ENCODE measurements at places on chromosomes 6 and 20.
A peak's percentile ranks its signal among the peaks of the same experiment; 100 is the strongest.

DNA sequence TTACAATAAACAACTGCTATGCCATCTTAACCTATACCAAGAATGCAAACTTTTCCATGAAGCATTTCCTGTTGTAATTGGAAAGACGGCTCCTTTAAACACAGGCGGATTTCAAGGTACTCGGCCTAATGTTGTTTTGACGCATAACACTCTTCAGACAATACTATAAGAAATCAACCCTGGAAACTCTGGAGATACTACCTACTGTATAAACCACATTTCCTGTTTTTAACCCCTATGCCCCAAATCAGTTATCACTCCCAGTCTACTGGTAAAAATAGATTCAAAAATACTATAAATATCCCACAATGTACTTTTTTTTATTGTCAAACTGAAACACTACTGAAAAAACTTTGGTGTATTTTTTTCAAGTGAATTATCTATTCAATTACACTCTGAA is 118.1 kb downstream of the IRF4 start:
- no peak for DNase-seq

DNA sequence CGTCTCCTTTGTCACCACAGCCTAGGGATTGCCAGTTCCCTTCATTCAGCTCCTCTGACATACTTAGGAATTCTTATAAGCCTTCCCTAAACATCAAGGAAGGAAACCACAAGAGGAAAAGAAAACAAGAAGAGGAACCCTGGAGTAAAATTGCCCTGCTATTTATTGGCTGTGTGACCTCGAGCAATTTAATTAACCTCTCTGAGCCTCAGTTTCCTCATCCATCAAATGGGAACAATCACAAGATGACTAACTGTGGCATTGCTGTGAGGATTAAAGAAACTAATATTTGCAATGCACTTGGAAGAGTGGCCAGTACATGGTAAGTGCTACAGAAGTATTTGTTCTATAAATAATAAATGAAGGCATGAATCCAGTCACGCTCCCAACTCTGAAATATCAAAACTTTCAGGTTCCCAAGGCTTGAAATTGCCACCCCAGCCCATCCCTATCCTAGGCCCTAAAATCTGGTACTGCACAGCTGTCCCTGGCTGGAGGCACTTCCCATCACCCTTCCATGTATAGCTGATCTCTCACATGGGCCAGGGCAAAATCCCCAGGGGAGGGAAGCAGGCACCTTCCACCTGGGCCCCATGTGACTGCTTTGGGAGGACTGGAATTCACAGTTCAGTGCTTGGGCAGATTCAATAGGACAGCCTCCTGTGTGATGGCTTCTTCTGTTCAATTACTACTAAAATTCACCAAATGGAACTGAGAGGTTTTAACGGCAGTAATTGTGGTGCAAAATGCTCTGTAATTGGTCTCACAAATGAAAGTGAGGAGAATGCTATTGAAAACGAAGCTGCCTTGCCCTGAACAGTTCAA is 78.0 kb upstream of the MAFB start:
- no peak for DNase-seq

DNA sequence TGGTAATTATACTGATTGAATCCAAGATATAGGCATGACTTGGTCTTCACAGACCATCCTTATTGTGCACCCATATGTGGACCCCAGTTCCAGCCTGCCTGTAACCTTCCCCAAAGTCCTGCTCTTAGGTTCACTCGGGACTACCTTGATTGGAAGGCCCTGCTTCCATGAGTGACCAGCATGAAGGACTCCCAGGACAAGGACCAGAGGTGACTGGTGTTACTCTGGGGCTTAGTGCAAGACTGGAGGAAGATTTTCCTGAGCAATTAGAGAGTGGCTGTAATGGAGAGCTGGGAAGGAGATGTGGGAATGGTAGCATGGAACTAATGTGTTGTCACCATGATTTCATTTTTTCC is 15.1 kb downstream of the BRD2 start:
- DNase-seq, result no peak

DNA sequence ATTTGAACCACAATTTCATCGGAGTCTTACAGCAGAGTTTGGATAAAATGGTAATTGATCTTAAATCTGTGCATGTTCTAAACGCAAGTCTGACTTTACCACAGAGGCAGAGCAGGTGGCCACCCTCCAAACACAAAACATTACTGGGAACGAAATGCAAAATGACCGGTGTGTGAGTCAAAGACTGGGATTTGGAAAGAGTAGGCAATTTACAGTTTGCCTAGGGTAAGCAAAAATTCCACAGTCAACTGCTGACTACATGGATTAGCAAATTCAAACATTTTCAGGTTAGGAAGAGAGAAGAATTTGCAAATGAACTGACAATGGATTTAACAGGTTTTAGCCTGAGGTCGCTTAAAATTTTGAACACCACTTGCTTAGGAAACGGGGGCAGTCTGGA is 444.4 kb downstream of the HDGFL1 start:
- no peak for DNase-seq

DNA sequence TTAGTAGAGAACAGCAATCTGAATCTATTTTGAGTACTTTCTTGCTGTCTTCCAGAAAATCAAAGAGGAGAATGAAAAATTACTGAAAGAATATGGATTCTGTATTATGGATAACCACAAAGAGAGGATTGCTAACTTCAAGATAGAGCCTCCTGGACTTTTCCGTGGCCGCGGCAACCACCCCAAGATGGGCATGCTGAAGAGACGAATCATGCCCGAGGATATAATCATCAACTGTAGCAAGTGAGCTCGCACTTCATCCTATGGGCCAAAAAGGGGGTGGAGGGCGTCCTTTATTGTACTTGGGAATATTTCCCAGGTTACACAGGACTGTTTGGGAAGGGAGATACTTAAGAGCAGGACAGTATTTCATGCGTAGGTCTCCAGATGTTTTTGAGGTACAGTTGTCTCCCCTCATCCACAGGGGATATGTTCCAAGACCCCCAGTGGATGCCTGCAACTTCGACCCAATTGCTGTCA is 37.3 kb upstream of the PLCG1 start:
- no peak for DNase-seq

- no peak for DNase-seq
These were observed 23.3 kb upstream of the CDKN1A start for GRCh38 chr6:36655085-36655724.

GRCh38 chr20:45098103-45098773 is 2.7 kb downstream of the KCNS1 start:
- no peak for DNase-seq

DNA sequence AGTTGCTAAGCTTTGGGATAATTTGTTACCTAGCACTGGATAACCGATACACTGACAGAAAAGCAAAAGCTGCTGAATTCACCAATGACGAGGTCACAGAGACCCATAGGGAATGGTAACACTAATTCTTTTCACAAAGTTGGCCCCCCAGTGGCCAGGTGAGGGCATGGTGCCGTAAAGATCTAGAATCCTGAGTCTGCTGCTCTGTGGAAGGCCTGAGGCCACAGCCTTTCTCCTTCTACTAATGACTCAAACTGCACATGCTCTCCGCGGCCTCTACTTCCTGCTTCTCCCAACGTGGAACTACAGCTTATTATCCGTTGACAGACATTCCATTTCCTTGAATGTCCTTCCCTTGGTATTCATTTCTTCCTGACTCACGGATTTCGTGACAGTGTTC is 127.1 kb downstream of the OPRM1 start:
- DNase-seq, result no peak

DNA sequence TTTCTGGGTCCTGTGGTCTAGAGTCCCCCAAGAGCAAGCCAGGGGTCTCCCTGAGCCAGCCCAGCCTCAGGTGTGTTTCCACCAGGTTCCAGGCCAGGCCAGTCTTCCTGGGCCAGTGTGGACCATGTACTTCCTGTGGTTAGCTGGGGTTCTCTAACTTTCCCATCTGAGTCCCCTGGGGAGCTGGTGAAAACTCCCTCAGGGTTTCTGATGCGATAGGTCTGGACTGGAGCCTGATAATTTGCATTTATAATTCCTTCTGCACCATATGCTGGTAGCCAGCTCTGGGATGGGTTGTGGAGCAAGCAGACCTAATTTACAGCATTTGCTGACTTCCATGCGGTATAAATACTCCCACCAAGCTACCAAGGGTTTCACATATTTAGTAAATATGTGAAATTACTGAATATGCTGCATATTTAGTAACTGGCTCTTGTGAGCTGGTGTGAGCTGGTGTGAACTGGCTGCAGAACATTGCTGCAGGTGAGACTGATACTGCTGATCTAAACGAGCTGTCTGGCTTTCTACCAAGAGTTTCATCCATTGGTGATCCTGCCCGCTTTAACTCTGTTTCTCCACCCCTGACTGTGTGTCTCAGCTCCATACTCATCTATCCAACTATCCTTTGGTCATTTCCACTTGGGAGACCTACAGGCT is 62.6 kb downstream of the RIN2 start:
- DNase-seq, result no peak

DNA sequence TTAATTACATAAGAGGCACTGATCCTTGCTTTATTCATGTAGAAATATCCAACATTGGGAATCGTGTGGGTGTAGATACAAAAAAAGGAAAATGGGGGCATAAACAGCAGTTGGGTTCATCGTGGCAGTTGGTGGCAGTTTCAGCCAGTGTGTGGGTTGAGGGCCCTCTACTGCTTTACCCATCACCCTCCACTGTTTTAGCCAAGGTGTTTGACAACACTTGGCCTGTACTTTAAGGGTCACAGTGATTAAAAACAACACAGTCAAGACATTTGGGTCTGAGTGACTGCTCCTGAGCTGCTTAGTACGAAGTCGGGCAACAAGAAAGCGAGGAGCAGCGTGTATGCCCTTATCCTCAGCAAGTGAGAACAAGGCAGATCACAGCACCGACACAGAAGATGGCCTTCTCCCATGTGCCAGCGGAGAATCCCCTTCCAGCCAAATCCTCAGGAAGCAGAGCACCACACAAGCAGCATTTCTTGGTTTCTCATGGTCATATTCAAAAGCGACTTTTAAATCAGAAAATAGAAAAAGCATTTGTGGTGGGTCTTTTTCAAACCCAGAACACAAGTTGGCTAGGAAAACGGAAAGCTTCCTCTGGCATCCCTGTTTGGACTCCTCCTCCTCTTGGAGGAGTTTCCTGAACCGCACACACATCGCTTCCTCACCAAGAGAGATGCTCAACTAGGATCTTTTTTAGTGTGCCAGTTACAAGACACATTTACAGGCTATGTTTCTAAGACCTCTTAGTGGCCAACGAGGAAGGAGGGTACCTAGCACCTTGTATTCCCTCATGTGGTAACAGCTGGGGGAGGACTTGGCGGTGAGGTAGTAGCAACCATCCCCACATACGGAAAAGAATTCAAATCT is 23.5 kb downstream of the EIF2S2 start:
- no peak for DNase-seq

- no peak for DNase-seq
These were observed 93.5 kb upstream of the TMEM30A start for GRCh38 chr6:75378101-75378500.

- no peak for DNase-seq
These were observed 78.4 kb downstream of the NOL4L start for GRCh38 chr20:32506721-32507120.

- no peak for DNase-seq
These were observed 10.2 kb downstream of the FAM135A start for GRCh38 chr6:70423189-70424134.

- no peak for DNase-seq
These were observed 7.9 kb downstream of the PTK6 start for GRCh38 chr20:63529180-63529860.

GRCh38 chr6:159880412-159880975 is 10.3 kb upstream of the MAS1 start:
- no peak for DNase-seq

- no peak for DNase-seq
These were observed 197.2 kb downstream of the BCAS1 start for GRCh38 chr20:53873230-53873604.

GRCh38 chr6:157681041-157681650 is 141.9 kb upstream of the SNX9 start:
- DNase-seq, result no peak

DNA sequence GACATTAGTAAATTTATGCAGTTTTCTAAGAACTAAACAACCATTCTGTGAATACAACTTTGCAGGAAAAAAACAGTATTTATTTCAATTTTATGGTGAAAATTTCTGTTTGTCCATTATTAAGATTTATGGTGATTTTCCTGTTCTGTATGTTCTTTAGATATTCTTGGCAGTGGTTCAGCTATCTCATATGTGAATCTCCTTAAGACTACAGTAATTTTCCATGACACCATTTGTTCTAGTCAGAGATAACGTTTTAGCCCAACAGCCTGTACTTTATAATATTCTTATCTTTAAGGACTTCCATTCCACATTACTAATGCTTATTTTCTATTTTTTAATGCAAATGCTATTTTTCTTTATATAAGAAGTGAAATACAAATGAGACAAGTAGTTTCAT is 504.0 kb downstream of the RFPL4B start:
- no peak for DNase-seq

- DNase-seq, result no peak
These were observed 5.5 kb downstream of the BFSP1 start for GRCh38 chr20:17525650-17526049.

GRCh38 chr6:113350461-113350860 is 506.7 kb upstream of the MARCKS start:
- DNase-seq, result no peak

- no peak for DNase-seq
These were observed 107.4 kb downstream of the SAMD5 start for GRCh38 chr6:147615659-147616456.

- DNase-seq, result no peak
These were observed 266.0 kb upstream of the SOX4 start for GRCh38 chr6:21327326-21328112.

DNA sequence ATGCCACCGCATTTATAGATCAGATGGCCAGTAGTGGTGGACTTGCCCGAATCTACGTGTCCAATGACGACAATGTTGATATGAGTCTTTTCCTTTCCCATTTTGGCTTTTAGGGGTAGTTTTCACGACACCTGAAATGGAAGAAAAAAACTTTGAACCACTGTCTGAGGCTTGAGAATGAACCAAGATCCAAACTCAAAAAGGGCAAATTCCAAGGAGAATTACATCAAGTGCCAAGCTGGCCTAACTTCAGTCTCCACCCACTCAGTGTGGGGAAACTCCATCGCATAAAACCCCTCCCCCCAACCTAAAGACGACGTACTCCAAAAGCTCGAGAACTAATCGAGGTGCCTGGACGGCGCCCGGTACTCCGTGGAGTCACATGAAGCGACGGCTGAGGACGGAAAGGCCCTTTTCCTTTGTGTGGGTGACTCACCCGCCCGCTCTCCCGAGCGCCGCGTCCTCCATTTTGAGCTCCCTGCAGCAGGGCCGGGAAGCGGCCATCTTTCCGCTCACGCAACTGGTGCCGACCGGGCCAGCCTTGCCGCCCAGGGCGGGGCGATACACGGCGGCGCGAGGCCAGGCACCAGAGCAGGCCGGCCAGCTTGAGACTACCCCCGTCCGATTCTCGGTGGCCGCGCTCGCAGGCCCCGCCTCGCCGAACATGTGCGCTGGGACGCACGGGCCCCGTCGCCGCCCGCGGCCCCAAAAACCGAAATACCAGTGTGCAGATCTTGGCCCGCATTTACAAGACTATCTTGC is 725 bp downstream of the EEF1A1 start:
- peak; percentile 72 for DNase-seq

DNA sequence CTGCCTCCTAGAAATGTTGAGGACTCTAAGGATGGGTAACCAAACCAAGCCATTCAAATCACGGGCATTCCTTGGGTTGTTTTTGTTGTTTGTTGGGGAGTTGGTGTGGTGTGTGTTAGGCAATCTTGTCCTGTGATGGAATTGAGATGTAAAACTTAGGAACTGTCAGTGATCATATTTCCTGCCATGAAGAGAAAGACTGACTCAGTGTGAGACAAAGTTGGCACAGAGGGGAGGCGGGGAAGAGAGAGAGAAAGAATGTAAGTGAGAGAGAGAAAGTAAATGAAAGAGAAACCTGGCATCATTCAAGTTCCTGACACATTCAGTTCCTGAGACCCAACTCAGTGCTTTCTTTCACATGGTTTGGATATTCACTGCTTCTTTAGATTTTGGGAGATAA is 21.6 kb upstream of the FBXO30 start:
- peak; percentile 15 for DNase-seq
